Activated CD4-positive, alpha-beta T cell treated with anti-CD3 and anti-CD28 coated beads, Interleukin-2, Interleukin-6, amounts not matched to agents 100 ng/mL and 50 ng/mL, durations not matched to agents 16 hours and 8 hours (primary cell): ENCODE measurements at places on chromosomes 3 and 15.

DNA sequence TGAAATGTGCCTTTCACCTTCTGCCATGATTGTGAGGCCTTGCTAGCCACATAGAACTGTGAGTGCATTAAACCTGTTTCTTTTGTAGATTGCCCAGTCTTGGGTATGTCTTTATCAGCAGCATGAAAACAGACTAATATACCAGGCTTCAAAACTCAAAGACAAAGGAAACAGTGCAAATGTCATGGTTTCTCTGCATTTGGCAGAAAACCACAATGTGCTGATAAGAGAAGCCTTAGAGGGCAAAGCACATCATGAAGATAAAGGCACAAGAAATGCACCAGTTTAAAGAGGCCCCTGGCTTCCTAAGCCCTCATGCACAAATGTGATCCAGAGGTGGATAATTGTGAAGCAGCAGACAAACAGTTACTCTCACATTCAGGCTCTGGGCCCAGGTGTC is 259.2 kb downstream of the CPNE4 start:
- no peak for DNase-seq

- DNase-seq, result no peak
These were observed 99.2 kb upstream of the C3orf80 start for GRCh38 chr3:160126051-160126450.

DNA sequence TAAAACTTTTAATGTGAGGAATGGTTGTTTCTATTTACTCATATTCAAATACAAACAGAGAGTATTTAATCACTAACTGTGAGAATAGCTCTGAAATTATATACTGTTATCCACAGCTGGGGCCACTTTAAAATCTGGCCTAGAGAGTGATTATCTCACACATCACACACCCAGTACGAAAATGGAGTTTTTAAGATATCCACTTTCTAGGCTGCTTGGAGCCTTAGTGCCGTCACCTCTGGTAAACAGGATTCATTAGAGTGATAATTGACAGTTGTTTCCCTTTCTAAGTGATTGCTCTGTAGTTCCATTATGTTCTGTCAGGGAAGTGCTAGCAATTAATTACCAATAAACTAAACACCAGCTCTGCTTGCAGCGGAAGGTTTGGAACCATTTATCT is 942.4 kb downstream of the FHIT start:
- DNase-seq, result no peak

DNA sequence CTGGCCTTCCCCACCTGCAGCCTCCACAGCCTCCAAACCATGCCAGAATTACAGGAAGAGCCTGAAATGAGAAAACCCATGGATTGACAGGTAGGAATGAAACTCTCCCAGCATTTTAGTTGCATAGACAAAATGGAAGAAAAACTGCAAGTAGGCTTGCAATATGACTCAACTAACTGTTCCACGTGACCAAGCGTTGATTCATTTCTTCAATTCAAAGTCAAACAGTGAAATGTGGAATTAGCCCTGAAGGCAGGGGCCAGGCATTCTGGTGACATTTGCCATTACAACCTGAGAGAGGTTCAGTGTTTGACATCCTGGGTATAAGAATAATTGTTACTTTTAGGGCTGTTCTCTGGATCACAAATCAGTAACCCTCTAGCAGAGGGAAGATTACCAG is 676.5 kb upstream of the CFAP20DC start:
- DNase-seq, result peak; percentile 82

GRCh38 chr3:196192036-196192523 is 19.1 kb downstream of the ZDHHC19 start:
- DNase-seq, result peak; percentile 71

- DNase-seq, result no peak
These were observed 311.9 kb downstream of the EDEM1 start for GRCh38 chr3:5499404-5499803.

GRCh38 chr3:143041903-143042302 is 40.5 kb downstream of the U2SURP start:
- DNase-seq, result no peak

DNA sequence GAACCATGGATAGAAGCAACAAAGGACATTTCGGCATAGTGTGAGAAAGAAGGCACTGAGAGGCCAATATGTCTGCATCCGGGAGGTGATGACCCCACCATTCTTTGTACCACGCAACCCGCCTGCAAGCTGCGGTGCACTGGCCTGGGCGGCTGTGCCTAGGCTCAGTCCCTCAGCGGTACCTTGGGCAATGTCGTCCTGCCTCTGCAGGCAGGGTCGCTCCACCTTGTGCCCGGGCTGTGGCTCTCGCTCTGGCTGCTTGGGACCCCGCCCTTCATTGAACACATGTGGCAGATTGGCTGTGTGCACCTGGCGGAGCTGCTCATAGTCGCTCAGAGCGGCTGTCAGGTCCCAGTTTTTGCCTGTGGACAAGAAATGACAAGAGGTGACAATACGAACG is 243.2 kb downstream of the KLF13 start:
- no peak for DNase-seq

- DNase-seq, result no peak
These were observed 599.3 kb downstream of the PYDC2 start for GRCh38 chr3:192060160-192060781.

- DNase-seq, result no peak
These were observed 213.0 kb downstream of the SSR3 start for GRCh38 chr3:156341831-156342416.

DNA sequence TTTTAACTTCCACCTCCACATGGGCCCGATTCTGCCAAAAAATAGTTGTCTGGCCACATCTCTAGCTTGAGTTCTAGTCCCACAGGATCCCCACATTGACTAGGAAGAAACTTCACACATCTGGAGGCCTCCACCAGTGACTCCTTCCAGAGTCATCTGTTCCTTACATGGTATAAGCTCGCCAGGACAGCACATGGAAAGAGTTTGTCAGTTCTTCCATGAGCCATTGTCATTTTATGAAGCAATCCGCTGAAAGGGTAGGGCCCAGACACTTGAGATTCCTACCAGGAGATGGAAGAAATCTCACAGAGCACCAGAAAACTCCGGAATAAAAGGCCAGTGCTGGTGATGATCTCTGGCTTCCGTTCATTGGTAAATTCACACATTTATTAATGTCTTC is 350.5 kb upstream of the ICE2 start:
- no peak for DNase-seq

DNA sequence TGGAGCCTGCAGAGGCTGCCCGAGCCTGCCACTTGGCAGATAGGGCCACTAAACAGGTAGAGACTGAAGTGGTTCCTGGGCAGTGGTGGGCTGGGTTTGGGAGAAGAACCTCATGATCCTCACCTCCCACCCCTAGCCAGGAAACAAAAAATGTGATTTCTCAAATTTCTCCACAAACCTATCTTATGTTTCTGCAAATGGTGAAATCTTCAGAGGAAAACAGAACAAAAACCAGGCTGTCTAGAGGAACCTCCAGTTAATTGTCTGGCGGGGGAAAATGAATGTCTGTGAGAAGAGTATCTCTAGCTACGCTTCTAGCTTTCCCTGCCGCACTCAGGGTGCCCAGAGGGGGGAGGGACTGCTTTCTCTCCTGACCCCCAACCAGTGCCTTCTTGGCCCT is 55.9 kb downstream of the TRA2B start:
- DNase-seq, result no peak
